ENCODE measurements at places on chromosomes 12 and 14.

DNA sequence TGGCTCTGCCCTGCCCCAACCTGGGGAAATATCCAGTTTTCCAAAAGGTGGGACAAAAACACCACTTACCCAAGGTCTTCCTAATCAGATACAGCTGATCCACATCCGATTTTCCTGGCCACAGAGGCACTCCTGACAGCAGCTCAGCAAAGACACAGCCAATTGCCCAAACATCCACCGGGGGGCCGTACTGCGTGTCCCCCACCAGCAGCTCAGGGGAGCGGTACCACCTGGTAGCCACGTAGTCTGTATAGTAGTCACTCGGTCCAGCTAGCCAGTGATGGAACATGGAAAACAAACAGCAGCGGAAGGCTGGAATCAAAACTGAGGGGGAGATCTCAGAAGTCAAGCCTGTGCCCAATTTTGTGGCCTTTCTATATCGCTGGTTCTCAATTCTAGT, 28.8 kb downstream of the DMAC2L start:
- DNase-seq = no peak

DNA sequence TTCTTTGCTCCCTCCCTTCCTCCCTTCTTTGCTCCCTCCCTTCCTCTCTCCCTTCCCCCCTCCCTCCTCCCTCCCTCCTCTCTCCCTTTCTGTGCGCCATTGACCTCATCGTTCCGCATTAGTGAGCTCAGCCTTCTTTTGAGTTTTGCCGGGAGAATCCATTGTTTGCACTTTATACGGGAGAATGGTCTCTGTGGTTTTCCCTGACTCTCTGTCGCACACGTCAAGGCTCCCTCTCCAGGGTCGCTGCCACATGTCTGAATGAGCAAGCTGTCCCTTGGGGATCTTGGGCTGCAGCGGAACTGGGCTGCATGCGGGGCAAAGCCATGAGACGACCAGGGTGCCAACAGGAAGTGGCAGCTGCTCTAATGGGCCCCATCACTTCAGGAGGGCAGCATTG, 118.5 kb downstream of the GLT1D1 start:
- no peak for DNase-seq

GRCh38 chr12:27331291-27331926, 1.2 kb upstream of the BMAL2 start:
- DNase-seq = no peak

DNA sequence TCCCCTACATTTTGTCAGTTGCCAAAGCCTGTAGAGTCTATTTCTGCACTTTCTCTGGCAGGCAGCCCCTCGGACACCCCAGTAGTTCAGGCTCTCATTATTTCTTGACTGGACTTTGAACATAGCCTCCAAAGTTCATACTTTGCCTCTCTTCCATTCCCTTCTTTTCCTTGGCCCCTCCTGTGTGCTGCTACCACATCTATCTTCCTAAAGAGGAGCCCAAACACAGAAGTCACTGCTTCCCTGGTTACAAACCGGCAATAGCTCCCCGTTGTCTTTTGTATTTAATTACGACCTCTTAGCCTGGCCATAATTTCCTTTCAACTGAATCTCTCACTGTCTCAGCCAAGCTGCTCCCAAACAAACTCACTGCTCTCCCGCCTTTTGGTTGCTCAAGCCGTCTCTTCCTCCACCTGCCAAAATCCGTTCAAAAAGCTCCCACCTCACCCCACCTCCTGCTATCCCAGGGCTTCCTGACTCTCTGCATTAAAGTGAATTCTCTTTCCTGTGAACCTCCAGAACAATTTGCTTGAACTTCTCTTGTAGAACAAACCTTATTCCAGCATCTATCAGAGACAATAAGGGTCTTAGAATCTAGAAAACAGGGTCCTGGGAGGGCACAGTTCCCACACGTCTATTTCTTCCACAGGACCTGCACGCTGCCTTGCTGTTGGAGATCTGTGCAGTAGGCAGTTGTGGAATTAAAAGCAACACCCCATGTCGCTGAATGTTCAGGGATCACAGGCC, 46.9 kb downstream of the PRMT8 start:
- no peak for DNase-seq

GRCh38 chr12:115335594-115335993, 651.6 kb upstream of the TBX3 start:
- DNase-seq = no peak

- no peak for DNase-seq
These were observed 4.4 kb downstream of the ORMDL2 start for GRCh38 chr12:55822228-55822627.

DNA sequence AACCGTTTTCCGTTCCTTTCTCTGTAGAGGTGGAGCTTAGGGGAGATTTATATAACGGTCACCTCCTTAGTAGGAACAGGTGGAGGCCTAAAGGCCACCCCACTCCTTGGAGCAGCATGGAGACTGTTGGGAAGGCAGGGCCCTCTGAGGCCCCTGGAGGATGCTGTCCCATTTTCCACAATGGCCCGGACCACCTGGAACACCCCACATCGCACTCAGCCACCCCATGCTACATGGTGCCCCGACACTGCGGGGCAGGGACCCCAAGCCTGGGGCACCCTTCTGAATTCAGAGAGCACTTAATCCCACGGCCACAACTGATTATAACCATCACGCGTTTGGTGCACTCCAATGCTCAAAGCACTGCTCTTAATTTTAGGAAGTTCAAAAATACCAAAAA, 41.4 kb downstream of the C14orf132 start:
- DNase-seq = no peak

DNA sequence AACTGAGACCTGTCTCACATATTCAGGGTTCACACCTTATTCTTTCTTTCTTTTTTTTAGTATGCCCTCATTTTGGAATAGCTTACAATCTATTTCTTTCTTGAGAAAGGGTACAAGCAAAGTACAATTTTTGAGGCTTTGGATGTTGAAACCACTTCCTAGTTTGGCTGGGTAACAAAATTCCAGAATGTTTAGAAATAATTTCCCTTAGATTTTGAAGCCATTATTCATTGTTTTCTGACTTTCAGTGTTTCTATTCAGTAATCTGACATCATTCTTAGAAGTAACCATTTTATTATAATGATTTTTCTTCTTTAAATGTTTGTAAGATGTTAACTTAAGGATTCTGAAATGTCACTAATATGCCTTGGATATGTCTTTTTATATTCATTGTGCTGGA, 28.2 kb downstream of the ST8SIA1 start:
- DNase-seq = no peak

DNA sequence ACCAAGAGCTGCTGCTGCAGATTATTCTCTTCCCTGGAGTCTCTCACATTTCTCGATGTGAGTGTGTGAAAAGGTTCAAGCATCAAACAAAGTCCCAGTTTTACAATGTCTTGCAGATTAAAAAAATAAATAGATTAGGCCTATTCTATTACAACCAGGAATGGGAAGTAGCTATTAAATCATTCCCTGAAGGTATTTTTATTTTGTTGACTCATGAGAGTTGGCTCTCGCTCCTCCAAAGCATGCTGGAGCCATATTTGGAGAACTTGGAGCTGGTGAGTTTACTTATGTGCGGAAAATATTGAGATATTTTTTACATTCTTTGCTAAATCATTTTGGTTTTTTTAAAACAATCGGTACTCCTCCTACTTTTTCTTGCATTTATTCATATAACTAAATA, 572.3 kb downstream of the ETNK1 start:
- DNase-seq = no peak

- DNase-seq = no peak
These were observed 420.6 kb downstream of the LRFN5 start for GRCh38 chr14:42027271-42027670.

DNA sequence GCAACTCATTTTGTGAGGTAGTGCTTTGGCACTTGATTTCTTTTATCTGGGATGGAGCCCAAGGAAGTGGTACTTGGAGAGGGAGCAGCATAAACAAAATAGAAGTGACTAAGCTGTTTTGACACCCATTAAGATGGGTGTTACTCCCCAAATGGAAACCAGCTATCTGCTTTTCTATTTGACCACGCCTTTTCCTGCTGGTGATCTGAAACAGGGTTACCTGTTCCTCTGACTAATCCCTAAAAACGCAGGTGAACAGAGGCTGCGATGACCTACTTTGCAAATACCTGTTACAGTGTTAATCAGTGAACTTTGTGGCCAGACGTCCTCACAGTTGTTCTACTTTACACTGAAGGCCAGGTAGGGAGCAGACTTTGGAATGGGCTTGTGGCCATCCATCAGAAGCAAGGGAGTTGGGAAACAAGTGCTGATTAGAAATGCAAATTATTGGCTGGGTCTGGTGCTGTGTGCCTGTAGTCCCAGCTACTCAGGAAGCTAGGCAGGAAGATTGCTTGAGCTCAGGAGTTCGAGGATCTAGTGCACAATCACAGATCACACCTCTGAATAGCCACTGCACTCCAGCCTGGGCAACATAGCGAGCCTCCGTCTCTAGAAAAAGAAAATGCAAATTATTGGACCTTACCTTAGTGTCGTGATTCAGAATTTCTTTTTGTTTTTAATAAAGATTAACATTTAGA, 58.3 kb upstream of the HECTD1 start:
- no peak for DNase-seq

All from activated B cell treated with CpG ODN at 0.5 μM for 24 hours (primary cell).